Activated CD8-positive, alpha-beta memory T cell treated with anti-CD3 and anti-CD28 coated beads for 1 hour (primary cell): ENCODE measurements at places on chromosomes 12 and 14.

GRCh38 chr12:74980510-74980909 lies 229.1 kb downstream of the KCNC2 start:
- no peak for DNase-seq

DNA sequence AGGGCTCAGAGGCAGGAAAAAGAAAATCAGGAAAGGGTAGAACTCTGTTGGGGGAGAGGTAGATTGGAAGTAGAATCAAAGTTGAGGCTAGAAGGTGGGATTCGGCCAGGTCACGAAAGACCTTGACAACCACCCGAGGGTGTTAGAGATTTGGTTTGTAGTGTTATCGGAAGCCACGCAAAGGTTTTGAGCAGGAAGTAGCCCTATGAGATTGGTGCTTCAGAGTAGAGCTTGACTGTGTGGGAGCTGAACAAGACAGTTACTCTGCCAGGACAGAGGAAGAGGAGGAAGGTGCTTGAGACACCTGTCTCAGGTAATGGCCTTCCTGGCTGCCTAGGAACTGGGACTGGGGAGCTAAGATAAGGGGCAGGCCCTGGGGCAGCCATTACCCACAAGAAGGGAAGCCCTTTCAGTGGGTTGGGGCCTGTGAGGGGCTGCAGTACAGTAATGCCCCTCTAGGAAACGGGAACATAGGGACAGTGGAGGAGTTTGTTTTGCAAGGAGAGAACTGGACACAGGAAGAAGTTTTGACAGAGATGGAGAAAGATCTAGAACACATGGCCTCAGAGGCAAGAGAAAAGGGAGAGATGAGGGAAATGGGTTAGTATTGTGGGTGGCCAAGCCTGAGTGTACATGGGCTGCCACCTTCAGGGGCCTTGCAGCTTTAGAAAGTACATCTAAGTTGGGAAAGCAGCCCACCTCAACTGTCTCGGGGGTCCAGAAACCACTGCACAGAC lies 73.5 kb downstream of the RIN3 start:
- no peak for DNase-seq

DNA sequence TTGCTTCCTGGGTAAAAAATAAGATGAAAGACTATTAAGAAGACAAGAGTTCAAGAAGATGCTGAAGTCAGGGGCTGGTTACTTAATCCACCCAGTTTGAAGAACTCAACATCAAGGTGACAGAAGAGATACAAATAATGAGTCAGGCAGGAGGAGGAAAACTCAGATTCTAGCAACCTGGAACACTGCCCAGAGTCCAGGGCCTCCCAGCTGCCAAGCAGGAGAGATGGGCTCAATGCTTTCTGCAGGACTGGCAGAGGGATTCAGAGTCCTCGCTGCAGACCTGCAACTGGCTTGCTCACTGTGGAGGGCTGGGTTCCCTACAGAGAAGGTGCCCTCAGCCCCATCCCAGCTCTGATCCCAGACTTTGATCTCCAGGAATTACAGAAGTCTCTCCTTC lies 28.6 kb upstream of the CEBPE start:
- DNase-seq, result no peak

GRCh38 chr14:69665631-69666030 lies 54.2 kb downstream of the SUSD6 start:
- no peak for DNase-seq

GRCh38 chr14:68652433-68652690 lies 140.5 kb downstream of the ZFP36L1 start:
- no peak for DNase-seq

- no peak for DNase-seq
These were observed 1.4 kb upstream of the KLRC1 start for GRCh38 chr12:10454531-10454930.

DNA sequence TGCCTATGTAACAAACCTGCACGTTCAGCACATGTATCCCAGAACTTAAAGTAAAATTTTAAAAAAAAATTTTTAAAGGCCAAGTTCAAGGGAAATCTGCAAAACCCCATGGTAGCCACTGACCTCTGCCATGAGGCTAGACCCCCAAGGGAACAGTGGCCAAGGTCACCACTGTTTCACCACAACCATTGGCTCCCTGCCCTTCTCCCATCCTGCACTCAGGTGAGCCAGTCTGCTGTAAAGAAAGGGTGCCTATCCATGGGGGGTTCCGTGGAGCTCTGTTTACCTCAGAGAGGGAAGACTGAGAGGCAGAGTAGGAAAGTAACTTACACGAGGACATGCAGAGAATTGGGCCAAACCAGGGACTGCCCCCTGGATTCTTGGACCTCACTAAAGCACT lies 38.6 kb downstream of the VWF start:
- no peak for DNase-seq

GRCh38 chr14:66600416-66600815 lies 92.5 kb downstream of the GPHN start:
- DNase-seq, result no peak

GRCh38 chr12:28998662-28999120 lies 150.4 kb upstream of the FAR2 start:
- DNase-seq, result no peak

DNA sequence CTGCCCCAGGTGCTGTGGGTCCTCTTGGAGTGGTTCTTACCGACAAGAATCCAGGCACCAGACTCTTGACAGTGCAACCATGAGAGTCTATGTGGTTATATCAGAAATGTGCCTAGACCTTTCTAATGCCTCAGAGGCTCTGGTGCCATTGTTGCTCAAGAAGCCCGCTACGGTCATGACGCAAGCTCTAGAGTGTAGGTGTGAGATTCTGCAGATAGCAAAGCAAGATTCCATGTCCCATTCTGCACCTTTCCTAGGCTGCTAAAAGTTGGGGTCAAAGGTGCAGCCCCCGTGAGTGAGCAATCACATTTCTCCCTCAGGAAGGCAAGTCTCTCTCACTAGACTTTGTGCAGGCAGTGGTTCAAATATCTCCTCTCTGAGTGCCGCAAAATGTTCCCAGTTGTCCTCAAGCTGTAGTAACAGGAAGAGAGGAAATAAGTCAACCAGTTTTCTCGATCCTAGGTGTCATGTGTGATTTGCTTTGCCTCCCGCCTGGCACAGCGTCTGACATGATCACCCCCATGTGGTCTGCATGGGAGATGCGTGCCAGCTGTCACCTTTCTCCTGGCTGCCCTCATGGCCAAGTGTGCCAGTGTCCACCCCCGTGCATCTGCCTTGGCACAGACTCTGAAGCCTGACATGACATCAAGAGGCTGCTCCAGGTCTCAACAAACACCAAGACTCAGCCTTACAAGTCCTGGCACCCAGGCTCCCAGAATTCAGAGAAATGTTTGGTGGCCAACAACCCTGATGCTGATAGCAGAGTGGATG lies 122.5 kb upstream of the COCH start:
- DNase-seq, result no peak

DNA sequence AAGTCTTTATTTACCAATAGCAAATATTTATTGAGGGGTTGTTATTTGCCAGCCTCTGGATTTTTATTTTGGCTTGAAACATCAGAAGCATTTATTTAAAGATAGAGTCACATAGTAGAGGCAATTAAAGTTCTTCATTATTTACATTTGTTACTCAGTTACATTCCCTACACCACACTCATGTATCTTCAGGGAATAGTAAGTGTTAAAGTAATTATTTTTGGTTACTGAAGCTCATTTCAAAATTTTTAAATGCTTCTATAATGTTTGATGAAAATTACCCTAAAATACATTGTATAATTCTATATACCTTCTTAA lies 205.6 kb downstream of the ESR2 start:
- DNase-seq, result no peak

DNA sequence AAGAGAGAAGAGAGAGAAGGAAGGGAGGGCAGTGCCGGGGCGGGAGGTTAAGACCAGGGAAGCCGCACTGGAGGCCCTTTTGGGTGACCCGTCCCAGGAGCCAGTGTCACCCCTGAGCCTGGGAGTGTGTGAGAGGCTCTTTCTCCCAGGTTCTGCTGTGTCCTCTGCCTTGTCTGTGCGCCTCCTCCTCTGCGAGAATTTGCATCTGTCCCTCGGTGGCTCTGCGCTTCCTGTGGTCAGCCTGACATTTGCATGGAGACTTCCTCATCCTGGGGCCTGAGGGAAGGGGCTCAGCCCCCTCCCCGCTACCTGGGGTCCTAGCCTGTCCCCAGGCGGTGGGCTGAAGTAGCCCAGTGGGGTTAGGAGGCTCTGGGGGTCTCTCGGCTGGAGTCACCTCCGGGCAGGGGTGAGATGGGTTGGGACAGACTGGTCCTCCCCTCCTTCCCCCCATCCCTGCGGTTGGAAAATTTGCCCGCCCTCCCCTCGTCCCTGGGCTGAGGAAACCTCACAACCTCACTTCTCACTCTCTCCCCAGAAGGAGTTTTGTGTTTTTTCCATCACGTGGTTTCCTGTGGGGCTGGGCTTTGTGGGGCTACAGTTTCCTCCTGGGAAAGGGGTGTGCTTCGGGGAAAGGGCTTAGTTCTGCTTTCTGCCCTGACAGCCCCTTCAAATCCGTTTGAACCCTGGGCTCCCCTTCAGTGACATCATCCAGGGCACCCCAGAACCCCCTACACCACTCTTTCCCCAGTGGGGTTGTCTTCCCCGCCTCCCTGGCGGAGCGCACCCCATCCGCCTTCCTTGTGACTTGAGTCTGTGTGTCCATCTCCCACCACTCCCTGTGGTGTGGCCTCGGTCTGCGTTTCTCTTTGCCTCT lies 2.5 kb downstream of the PTPN6 start:
- DNase-seq, result peak; percentile 74

DNA sequence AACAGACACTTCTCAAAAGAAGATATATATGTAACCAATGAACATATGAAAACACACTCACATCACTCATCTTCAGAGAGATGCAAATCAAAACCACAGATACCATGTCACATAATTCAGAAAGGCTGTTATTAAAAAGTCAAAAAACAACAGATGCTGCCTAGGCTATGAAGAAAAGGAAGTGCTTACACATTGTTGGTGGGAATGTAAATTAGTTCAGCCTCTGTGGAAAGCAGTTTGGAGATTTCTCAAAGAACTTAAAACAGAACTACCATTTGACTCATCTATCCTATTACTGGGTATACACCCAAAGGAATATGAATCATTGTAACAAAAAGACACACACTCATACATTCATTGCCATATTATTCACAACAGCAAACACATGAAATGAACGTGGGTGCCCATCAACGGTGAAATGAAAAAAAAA lies 35.1 kb downstream of the EIF2S3B start:
- no peak for DNase-seq

- no peak for DNase-seq
These were observed at the start of gene BHLHE41 for GRCh38 chr12:26124446-26125399. TSS of gene BHLHE41 (minus strand) at chr12:26125037. CDS start at chr12:26124779, 258 bp downstream.

GRCh38 chr12:110165540-110166159 lies 41.5 kb downstream of the IFT81 start:
- DNase-seq, result no peak

- no peak for DNase-seq
These were observed 13.8 kb upstream of the CACNA1C start for GRCh38 chr12:2039034-2039433.

GRCh38 chr12:507391-507796 lies 47.7 kb downstream of the B4GALNT3 start:
- DNase-seq, result no peak

DNA sequence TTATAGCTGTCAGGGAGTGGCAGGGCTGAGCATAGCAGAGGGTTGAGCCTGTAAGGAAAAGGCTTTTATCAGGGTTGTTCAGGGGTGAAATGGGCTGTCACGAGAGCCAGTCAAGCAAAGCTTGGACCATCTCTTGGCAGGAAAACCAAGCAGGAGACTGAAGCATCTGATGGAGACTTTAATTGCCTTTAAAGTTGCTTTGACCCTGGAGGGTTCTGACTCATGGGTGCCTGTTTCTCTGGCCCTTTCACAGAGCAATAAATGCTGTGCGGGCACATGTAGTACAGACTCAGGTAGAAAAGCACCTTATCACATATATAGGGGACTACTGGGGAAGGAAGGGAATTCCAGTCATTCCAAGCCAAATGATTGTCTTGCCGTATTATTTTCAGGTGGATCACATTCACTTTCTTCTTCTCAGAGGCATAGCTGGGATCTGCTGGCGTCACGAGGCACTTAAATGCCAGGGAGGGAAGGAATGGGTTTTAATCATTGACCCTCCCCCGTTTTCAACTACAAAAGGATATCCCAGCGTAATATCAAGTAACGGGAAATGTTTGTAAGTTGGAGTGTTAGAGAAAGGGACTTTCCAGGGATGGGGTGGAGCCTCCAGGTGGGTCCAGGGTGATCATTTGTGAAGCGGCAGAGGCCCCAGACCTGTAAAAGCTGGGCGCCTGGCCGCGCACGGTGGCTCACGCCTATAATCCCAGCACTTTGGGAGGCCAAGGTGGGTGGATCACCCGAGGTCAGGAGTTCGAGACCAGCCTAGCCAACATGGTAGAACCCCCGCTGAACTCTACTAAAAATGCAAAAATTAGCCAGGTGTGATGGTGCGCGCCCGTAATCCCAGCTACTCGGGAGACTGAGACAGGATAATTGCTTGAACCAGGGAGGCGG lies 34.9 kb downstream of the PLEKHD1 start:
- DNase-seq, result no peak

DNA sequence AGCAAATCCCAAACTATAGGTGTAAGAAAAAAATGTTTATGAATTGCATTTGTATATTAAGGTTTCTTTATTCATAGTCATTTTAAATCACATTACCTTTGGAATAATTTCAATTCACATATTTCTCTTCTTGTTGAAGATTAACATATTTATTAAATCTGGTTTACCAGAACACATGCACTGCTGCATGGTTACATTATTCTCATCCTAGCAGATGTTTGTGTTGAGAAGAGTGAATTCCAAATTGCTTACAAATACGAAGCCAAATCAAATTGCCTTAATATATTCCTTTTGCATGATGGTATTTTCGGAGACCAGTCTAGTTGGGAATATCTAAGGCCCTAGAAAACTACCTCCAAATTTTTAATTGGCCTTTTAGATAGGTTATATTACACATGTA lies 130.6 kb downstream of the PLEKHA5 start:
- DNase-seq, result no peak

DNA sequence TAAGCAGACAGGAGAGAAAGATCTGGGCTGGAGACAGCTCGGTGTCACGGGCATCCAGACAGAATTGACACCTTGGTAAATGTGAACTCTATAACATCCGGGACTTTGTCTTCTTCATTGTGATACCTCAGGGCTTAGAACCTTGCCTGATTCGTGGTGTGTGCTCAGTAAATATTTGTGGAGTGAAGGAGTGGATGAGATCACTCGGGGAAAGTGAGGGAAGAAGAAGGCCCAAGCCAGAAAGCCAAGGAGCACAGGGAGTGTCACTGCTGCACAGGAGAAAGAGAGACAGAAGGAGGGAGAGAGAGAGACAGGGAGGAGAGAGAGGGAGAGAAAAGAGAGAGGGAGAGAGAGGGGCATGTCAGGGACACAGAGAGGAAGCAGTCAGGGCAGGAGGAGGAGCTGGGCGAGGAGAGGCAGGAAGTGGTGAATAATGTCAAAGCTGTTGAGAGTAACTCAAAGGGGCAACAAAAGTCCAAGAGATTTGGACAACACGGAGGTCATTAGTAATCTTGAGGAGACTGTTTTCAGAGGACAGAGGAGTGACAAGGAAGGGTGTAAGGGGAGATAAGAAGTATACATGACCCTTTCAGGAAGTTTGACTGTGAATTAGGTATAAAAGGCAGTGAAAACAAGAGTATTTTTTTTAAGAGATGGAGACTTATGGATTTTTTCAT lies 141.6 kb upstream of the MAX start:
- DNase-seq, result no peak

GRCh38 chr12:28253161-28253641 lies 62.9 kb downstream of the CCDC91 start:
- no peak for DNase-seq

- no peak for DNase-seq
These were observed 16.8 kb upstream of the TESPA1 start for GRCh38 chr12:55001198-55001868.

- DNase-seq, result no peak
These were observed 24.9 kb upstream of the EDDM3A start for GRCh38 chr14:20720741-20721140.
